ENCODE measurements at places on chromosomes 2 and 18.

- no peak for DNase-seq
Measured at GRCh38 chr18:596288-596881, 403 bp upstream of the CLUL1 start.

- peak; percentile 49 for DNase-seq
Measured at GRCh38 chr2:45009928-45010701, 863 bp upstream of the SIX2 start.

- no peak for DNase-seq
Measured at GRCh38 chr2:201276511-201276910, 16.2 kb downstream of the CASP8 start.

DNA sequence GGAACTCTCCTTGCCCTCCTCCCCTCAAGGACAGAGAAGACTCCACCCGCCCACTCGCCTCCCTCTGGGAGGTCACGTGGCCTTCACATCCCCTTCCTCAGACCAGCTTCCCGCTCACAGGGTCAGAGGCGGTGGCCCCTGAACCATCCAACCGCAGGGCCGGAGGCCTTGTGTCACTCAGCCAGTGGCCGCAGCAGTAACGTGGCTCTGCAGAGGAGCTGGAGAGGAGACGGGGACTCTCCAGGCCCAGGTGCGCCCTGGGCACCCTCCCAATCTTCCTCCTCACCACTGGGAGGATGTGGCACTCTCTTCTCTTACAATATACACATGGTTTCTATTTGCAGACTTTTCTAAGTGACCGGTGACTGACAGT is 161.7 kb downstream of the TWIST2 start:
- no peak for DNase-seq

DNA sequence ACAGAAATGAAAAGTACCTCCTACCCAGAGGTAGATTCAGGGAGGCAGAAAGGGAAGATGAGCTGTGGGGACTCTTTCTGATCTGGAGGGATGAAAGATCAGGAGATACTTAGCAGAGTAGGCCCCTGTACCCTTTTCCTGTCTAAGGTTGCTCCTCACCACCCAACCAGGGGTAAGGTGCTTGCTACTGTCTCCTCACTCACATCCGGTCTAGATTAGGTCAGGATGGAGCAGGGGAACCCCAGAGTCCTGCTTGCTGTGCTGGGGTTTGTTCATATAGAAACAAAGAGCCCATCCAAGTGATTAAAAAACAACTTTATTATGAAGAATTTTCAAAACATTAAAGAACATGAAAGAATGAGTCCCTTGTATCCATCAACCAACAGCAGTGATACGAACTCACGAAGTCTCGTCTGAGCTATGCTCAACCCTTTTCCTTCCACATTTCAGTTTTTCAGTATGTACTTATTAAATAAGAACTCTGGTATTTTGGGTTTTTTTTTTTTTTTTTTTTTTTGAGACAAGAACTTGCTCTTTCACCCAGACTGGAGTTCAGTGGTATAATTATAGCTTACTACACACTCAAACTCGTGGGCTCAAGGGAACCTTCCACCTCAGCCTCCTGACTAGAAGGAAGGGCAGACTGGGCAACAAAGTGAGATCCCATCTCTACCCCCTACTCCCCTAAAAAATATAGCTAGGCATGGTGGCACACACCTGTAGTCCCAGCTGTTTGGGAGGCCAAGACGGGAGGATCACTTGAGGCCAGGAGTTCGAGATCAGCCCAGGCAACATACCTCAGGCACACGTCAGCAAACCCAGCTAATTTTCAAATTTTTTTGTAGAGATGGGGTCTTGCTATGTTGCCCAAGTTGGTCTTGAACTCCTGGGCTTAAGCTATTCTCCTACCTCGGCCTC is 28.5 kb upstream of the MCFD2 start:
- DNase-seq: no peak

DNA sequence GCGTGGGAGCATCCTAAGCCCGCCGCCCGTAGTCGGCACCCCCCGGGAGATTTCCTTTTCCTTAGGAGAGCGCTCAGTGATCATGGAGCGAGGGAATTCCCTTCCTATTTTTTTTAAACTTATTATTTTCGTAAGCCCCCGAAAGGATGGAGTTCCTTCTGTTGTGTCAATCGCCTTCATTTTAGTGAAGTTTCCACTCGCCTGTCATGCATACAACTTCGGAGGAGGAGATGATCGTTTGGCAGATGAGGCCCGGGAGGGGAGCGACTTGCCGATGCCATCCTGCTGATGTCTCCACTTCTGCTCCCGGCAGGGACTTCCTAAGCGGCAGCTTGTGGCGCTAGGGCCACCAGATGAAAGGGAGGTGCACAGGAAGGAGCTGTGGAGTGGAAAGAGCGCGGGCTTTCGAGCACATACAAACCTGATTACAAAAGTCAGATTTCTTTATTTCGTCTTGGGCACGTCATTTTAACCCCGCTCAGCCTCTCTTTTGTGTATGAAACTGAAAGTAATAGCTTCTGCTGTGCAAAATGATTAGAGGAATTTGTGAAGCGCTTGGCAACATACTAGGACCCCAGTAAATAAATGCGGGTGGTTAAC is at the start of gene ADGRF3:
TSS of gene ADGRF3 (minus strand) at position 336 of the 600 bp plus-strand sequence. CDS start 555 bp downstream, outside the sequence.
- DNase-seq: peak; percentile 83

- no peak for DNase-seq
Measured at GRCh38 chr2:16404551-16405300, 260.9 kb downstream of the CYRIA start.

DNA sequence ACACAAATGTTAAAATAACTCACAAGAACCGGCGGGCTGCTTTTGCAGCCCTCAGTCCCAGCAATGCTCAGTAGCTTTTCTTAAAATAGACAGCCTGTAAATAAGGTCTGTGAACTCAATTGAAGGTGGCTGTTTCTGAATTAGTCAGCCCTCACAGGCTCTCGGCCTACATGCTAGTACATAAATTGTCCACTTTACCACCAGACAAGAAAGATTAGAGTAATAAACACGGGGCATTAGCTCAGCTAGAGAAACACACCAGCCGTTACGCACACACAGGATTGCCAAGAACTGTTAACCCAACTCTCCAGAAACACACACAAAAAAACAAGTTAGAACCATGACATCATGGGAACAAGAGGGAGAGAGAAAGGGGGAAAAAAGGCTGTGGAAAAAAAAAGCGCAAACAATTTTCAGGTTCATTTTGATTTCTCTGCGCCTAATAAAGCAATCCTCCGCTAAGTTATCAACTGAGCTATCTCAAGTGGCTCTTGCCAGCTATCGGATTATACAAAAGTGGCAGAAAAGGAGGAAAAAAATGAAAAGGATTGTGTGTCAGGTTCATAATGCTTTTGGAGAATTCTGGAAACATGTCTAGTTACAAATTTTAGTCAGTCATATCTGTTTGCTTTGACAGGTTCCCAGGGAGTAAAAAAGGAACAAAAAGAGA is 89.1 kb downstream of the ZEB2 start:
- no peak for DNase-seq

DNA sequence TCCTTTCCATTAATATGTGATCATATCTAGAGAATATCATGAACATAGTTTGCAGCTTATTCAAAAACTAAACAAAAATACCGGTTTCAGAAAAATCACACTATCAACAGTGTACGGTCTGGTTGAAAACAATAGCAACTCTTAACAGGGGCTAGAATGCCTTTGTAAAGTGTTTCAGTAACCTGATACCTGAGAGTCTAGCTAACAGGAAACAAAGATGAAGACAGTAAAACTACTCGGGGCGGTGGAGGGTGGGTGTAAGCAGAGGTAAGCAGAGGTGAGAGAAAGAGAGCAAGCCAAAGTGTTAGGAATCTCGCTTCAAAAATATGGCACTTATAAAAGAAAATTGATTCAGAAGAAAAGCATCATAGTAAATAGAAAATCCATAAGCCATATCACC is 109.0 kb upstream of the RGPD4 start:
- no peak for DNase-seq

DNA sequence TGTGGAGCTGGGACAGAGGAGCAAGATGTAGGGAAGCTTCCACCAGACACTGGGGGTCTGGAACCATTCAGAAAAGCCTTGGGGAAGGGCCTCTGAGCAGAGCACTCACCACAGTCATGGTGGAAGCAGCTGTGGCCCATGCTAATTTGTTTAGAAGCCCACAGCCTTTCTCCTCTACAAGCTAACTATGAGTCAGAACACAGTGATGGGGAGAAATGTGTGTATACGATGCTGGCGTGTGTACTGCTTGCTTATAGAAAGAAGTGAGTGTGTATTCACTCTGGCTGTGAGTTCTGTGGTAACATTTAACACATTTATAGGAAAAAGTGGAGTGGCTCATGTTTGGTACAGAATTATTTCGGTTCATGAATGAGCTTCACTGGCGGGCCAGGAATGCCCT is 157.0 kb upstream of the ACAA2 start:
- DNase-seq: no peak

GRCh38 chr2:104733226-104733943 is 120.5 kb upstream of the POU3F3 start:
- peak; percentile 5 for DNase-seq
